ENCODE measurements at places on chromosomes 5 and 9. TPM values are rescaled to one million over a fixed set of nuclear protein-coding genes. Genes with fewer than 3 reads are reported as not detected.

Gene FBN2
- total RNA-seq, result 13.1 TPM

Gene PLAC8L1
- total RNA-seq, result not detected

Gene GABRA6
- total RNA-seq, result not detected

Gene TMEM174
- not detected for total RNA-seq

Gene TNFSF8
- total RNA-seq, result 1.9 TPM

DNA sequence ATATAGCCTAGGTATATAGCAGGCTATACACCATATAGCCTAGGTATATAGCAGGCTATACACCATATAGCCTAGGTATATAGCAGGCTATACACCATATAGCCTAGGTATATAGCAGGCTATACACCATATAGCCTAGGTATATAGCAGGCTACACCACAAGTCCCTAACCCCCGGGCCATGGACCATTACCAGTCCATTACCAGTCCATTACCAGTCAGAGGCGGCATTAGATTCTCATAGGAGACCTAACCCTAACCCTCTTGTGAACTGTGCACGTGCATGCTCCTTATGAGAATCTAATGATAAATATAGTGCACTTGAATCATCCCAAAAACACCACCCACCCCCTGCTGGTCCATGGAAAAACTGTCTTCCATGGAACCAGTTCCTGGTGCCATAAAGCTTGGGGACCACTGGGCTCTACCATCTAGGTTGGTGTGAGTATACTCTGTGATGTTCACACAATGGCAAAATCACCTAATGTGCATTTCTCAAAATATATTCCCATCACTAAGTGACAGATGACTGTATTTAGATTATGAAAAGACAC, 4.7 kb downstream of the PLIN2 start:
- H3K4me3 ChIP-seq, result no peak overlapping the region
- H3K27me3 ChIP-seq, result no peaks in the 10 kb centered on the region
- DNase-seq, result no peak

DNA sequence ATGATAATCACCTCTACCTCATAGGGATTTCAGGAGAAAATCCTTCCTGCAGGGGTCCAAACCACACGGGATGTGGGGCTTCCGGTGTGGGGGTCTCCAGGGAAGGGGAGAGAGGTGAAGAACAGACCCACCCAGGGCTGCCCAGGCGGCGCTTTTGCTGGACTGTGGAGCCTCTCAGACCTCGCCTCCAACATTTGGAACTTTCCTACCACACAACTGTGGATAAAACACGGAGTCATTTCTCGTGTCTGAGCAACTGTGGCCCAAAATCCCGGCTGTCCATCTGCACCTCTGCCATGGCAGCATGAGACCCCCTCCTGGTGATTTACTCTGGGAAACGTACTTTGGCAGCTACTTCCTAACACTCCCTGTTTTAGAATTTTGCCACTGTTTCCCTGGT, 307.8 kb upstream of the IRX4 start:
- no peaks in the 10 kb centered on the region for H3K4me1 ChIP-seq
- no peaks in the 10 kb centered on the region for H3K36me3 ChIP-seq
- H3K4me3 ChIP-seq, result no peak overlapping the region
- no peak for DNase-seq

- DNase-seq, result no peak
- no peak overlapping the region for H3K27ac ChIP-seq
- no peaks in the 10 kb centered on the region for H3K27me3 ChIP-seq
- peaks cover 20% of the 10 kb centered on the region for H3K4me1 ChIP-seq
- H3K36me3 ChIP-seq, result peaks cover 2% of the 10 kb centered on the region
- H3K4me3 ChIP-seq, result no peak overlapping the region
Observed at GRCh38 chr9:137280474-137281344, 3.2 kb downstream of the TOR4A start.

- peaks cover 12% of the 10 kb centered on the region for H3K36me3 ChIP-seq
- peaks cover 35% of the 10 kb centered on the region for H3K4me1 ChIP-seq
- no peaks in the 10 kb centered on the region for H3K27me3 ChIP-seq
- no peak overlapping the region for H3K27ac ChIP-seq
- no peak overlapping the region for H3K4me3 ChIP-seq
- DNase-seq, result no peak
Observed at GRCh38 chr9:134664446-134664845, 22.8 kb downstream of the COL5A1 start.

- no peaks in the 10 kb centered on the region for H3K36me3 ChIP-seq
- no peak for DNase-seq
- H3K27me3 ChIP-seq, result no peaks in the 10 kb centered on the region
- H3K27ac ChIP-seq, result no peak overlapping the region
Observed at GRCh38 chr9:34492051-34492450, 30.7 kb downstream of the ENHO start.

- DNase-seq, result no peak
- peak overlapping the region; percentile 25 for H3K27ac ChIP-seq
- no peaks in the 10 kb centered on the region for H3K27me3 ChIP-seq
- no peaks in the 10 kb centered on the region for H3K4me1 ChIP-seq
- H3K4me3 ChIP-seq, result no peak overlapping the region
Observed at GRCh38 chr9:19424176-19424779, 15.5 kb downstream of the ACER2 start.

- no peak for DNase-seq
- H3K4me1 ChIP-seq, result no peaks in the 10 kb centered on the region
- no peaks in the 10 kb centered on the region for H3K27me3 ChIP-seq
- H3K4me3 ChIP-seq, result no peak overlapping the region
- H3K36me3 ChIP-seq, result no peaks in the 10 kb centered on the region
- H3K27ac ChIP-seq, result no peak overlapping the region
Observed at GRCh38 chr5:72036951-72037350, 70.3 kb upstream of the MAP1B start.

DNA sequence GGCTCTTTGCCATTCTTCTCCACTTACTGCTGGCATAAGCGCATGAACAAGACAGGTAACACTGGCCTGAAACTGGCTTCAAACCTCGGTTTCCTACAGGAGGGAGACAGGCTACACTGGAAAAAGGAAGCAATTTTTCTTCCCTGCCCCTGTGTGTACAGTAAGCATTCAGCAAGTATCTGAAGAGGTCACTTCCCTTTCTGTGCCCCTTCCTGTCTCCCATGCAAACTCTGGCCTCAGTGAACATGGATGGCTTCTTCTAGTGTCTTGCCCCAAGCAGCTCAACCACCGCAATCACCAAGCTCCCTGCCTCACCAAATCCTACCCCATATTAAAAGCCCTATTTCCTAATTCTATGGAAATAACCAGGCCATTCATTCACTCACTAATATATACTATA, 42.4 kb downstream of the SERINC5 start:
- H3K27me3 ChIP-seq, result no peaks in the 10 kb centered on the region
- no peak overlapping the region for H3K27ac ChIP-seq
- no peak for DNase-seq
- no peaks in the 10 kb centered on the region for H3K36me3 ChIP-seq
- no peak overlapping the region for H3K4me3 ChIP-seq
- H3K4me1 ChIP-seq, result no peaks in the 10 kb centered on the region

DNA sequence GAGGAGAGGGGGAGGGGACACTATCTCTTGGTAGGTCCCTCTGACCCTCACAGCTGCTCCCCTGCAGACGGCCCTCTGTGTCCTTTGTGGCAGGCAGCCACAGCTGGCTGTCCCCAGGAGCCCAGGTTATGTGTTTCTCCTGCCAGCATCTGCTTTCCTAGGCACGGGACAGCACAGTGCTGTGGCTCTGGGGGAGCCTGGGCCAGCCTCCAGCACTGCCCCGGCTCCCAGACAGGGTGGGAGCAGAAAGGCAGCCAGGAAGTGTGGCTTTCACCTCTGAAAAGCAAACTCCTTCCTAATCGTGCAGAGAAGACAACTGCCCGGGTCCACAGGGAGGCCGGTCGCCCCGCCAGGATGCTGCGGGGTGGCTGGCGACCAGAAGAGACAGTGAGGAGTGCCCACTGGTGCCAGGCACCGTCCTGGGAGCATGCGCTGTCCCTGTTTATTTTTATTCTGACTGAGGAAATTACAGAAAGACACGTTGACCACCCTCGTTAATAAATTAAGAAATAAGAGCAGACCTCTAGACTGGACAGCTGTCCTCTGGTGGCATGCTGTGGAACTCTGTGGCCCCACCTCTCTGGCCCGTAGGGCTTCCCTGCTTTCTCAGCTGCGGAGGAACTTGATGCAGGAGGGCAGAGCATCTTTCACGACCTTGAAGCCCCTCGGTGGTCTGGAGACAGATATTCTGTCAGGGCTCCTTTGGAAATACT, 240.3 kb downstream of the FANCC start:
- peaks cover 5% of the 10 kb centered on the region for H3K4me1 ChIP-seq
- H3K27ac ChIP-seq, result peak overlapping the region; percentile 60
- no peak for DNase-seq
- no peak overlapping the region for H3K4me3 ChIP-seq

DNA sequence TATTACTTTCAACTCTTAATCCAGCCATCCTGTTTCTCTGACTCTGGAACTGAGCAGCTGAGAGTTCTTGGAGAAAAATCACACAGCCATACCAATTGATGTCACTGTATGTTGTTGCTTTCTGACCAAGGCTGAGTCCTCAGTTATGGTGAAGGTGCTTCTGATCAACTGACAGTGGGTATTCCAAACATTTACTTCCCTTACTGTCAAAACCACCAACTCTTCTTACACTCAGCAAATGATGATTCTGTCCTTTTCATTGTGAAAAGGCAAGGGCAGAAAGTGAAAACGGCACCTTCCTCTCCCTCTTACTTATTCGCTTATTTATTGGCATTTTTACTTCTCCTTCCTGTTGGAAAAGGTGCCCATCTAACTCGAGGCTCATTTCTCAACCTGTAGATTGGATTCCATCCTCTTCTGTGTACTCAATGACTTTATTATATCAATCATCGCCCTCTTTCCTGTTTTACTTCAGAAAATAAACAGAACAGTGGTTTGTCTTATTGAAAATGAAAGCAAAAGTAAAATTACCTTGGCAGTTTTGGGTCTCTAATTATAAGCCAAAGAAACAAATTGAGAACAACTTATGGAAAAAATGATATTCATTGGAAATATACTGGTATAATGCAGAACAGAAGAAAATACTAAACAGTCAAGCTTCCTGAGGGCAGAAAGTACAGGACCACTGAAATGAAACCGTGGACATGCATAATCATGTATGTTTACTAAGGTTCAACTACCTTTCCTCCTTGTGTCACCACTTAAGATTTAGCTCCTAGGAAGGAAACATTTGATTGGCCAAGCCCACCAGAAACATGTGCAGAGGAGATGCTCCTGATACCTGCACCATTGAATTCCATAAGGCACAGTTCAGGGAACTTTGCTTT, 104.5 kb upstream of the CHD1 start:
- no peaks in the 10 kb centered on the region for H3K27me3 ChIP-seq
- peak overlapping the region; percentile 60 for H3K27ac ChIP-seq
- DNase-seq, result peak; percentile 17
- H3K4me3 ChIP-seq, result peak overlapping the region; percentile 1

DNA sequence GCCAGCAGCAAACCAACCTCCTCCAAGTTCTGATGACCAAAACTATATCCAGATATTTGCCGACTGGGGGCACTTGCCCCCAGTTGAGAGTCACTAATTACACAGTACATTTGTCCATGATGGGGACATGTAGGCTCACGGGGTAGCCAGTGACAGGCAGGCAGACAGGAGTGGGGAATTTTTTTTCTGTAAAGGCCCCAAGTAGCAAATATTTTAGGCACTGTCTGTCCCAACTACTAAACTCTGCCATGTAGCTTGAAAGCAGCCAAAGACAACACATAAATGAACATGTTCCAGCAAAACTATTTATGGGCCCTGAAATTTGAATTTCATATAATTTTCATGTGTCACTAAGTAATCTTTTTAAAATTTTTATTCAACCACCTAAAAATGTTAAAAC, 80.7 kb downstream of the GRIA1 start:
- no peaks in the 10 kb centered on the region for H3K36me3 ChIP-seq
- no peak for DNase-seq
- no peaks in the 10 kb centered on the region for H3K4me1 ChIP-seq
- no peak overlapping the region for H3K4me3 ChIP-seq

GRCh38 chr5:18465833-18466681, 831.8 kb downstream of the TAF11L14 start:
- no peak overlapping the region for H3K27ac ChIP-seq
- H3K4me3 ChIP-seq, result no peak overlapping the region
- H3K4me1 ChIP-seq, result no peaks in the 10 kb centered on the region
- peak; percentile 83 for DNase-seq
- H3K36me3 ChIP-seq, result no peaks in the 10 kb centered on the region

DNA sequence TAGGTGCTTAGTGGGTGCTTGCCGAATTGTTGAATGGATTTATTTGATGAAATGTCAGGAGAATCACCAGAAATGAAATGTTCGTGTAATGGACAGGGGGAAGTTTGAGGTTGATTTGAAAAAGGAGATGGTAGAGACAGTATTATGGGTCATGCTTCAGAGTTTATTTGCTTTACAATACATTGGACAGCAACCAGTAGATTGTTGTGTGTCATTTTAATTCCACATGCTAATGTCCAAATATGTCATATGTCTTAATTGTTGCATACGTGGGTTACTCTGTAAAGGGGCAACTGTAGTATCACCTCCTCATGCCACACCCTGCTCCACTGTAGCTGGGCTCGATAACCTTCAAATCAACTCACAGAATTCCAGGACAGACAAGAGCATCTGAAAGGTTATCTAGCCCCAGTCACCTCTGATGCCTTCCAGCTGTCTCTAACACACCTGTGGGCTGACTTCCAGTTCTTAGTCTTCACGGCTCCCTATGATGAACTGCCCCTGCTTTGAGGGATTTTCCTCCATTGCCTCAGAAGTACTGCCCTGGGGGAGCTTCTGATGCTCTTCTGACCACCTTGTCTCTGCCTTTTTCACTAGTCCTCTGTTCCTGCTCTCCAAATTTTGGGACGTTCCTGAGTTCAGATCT, 1.7 kb downstream of the PDCD1LG2 start:
- no peaks in the 10 kb centered on the region for H3K36me3 ChIP-seq
- DNase-seq, result no peak
- no peak overlapping the region for H3K4me3 ChIP-seq
- H3K27me3 ChIP-seq, result no peaks in the 10 kb centered on the region
- H3K27ac ChIP-seq, result peak overlapping the region; percentile 41

Measured in lung (tissue), 17 donors.